ENCODE measurements at places on chromosomes 16 and 17.

DNA sequence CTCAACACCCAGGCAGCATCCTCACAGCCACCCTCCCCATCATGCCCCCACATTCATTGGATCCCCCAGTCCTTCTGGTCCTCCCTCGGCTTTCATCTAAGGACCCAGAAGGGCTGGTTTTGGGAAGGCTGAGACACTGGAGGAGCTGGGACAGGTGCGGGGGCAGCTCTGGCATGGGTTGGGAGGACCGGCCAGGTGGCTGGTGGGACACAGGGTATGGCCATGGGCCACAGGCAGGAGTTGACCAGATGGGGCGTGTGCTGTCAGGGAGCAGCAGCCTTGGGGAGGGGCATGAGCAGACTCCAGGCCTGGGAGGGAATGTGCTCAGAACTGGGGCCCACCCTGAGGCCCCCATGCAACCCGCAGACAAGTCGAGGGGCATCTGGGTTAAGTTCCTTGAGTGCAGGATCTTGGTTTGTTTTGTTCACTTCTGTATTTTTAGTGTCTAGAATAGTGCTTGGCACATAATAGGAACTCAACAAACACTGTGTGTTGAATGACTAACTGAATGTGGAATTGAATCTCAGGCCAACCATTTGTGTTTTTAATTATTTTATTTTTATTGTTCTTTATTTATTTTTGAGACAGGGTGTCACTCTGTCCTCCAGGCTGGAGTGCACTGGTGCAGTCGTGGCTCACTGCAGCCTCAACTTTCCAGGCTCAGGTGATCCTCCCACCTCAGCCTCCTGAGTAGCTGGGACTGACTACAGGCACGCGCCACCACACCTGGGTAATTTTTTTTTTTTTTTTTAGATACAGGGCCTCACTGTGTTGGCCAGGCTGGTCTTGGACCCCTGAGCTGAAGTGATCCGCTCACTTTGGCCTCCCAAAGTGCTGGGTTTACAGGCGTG, 5.6 kb downstream of the P2RX1 start:
- no peak for DNase-seq

GRCh38 chr17:75552425-75553294, 27.2 kb downstream of the LLGL2 start:
- no peak for DNase-seq

GRCh38 chr16:12899529-12900143, 1.8 kb upstream of the SHISA9 start:
- no peak for DNase-seq

GRCh38 chr16:75228143-75228976, 9.6 kb downstream of the CTRB1 start:
- DNase-seq = no peak

GRCh38 chr17:34306466-34306865, 12.8 kb upstream of the CCL8 start:
- DNase-seq = no peak

GRCh38 chr17:27756467-27757371, 43.6 kb downstream of the NOS2 start:
- peak; percentile 18 for DNase-seq

DNA sequence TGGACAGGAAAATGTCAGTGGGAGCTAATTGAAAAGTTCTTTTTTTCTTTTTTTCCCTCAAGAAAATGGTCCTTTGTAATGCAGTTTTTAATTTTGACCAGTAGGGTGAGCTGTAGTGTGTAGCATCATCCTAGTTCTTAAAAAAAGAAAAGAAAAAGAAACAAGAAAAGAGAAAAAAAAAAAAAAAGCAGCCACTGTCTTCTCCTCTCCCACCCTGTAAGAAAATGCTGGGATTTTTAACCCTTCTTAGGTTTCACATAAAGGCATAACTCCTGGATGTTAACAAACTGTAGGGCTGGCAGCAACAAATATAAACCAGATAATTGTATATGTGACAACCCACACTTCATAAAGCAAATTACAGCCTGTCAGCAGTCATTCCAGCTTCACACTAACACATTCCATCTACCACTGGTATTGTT, 78.1 kb downstream of the SKAP1 start:
- DNase-seq = no peak

DNA sequence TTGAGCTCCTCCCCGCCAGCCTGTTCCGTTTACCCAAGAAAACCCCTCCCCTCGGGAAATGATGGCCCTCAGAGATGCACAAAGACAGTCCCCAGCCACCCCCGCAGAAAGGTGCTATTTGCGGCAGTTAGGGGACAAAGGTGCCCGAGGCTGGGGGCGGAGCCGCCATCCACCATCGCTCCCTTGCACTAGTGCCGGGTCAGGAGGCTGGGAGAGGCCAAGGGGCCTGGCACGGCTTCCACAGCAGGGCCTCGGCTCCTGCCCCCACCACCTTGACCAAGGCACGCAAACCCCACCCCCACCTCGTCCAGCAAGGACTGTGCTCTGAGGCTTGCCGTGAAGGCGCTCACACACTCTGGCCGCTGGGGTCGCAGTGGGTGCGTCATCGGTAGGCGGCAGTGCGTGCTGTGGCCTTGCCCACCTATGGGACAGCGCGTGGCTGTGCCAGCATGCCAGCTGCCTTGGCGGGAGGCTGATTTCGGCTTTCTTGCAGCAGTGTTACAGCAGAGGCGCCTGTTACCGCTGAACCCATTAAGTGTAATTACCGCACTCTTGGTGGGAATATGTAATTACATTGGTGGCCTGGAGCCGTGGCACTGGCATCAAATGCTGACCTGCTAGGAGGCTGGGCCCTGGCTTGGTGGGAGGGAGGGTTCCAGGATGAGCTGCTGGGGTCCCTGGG, 31.8 kb downstream of the TPSG1 start:
- no peak for DNase-seq

DNA sequence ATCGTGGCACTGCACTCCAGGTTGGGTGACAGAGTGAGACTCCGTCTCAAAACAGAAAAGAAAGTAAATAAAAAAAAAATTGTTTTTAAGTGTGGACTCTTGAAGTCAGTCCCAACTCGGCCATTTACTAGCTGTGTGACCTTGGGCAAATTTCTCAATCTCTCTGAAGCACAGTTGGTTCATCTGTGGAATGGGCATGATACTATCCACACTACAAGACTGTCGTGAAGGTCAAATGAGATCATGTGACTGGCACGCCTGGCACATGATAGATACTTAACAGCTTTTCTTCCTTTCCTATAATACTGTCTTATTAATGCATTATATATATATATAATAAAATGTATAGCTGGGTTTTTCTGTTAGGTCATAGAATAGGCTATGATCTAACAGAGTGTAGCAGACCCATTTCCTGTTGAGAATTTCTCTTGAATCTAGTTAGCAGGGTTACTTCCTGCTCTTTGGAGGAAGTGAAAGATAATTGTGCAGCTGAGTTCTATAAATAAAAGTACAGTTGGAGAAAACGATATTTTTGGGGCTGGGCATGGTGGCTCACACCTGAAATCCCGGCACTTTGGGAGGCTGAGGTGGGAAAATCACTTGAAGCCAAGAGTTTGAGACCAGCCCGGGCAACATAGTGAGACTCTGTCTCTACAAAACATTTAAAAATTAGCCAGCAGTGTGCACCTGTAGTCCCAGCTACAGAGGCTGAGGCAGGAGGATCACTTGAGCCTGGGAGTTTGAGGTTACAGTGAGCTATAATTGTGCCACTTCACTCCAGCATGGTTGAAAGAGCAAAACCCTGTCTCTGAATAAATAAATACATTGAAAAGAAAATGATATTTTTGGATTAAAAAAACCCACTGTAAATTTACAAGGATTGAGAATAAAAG, 7.3 kb downstream of the MILR1 start:
- DNase-seq = no peak

DNA sequence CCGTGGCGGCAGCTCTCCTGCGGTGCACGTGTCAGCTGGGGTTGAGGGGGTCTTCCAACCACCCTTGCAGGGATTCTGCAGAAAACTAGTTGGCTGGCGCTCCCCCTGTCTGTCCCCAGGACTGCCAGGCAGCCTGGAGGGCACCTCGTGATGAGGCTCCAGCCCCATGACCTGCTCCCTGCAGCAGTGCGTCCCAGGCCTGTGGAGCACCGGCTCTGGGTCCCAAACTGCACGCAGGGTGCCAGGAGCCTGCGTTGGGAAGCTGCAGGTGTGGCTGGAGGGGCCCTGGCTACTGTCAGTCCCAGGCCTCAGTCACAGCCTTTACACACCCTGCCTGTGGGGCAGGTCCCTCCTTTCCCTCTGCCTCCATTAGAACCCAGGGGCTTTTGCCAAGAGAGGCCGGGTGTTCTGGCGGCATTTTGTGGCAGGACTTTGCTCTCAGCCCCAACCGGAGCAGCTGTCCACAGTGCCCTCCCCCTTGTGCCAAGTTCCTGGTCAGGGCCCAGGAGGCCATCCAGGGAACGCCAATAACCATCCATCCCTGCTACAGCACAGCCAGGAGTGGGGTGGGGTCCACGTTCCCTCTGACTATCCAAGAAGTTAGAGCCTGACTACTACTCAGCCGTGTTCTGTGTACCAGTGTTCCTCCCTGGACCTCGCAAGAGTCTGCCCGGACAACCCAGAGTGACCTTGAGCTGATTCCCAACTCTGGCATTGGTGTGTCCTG, 9.2 kb downstream of the CHMP6 start:
- DNase-seq = no peak

GRCh38 chr16:450785-451512, 25.5 kb downstream of the RAB11FIP3 start:
- no peak for DNase-seq

GRCh38 chr16:67397036-67397801, 3.9 kb upstream of the TPPP3 start:
- DNase-seq = no peak

DNA sequence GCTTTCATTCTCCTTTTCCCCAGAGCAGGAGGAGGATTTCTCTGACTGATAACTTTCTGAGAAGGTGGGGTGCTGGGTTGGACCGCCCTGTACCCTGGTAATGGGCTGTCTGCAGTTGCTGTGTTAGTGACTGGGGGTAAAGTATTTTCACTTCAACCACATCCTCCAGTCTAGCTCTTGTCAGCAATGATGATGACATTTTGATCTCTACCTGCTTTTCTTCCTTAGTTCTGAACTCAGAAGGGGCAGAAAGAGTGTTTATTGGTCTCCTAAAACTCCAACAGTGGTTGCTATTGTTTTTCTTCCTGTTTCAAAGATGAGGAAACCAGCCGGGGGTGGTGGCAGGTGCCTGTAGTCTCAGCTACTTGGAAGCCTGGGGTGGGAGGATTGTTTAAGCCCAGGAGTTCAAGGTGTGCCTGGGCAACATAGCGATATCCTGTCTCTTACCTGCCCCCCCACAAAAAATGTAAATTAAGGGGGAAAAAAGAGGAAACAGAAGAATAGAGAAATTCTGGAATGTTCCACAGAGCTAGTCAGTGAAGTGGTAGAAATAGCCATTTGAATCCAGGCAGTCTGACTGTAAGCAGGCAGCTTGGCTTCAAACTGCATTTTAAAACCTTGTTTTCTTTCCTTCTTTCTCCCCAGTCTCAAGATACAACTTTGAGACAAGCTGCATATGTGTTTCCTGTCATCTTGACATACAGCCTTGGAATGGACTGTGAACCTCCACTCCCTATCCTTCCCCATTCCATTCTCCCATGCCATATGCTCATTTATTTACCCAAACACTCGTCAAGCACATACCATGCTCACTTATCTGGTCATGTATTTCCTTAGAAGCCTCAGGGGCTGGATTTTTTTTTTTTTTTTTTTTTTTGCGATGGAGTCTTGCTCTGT, 3.3 kb upstream of the N4BP1 start:
- DNase-seq = no peak

GRCh38 chr17:13415871-13416416, 185.8 kb downstream of the HS3ST3A1 start:
- DNase-seq = no peak

DNA sequence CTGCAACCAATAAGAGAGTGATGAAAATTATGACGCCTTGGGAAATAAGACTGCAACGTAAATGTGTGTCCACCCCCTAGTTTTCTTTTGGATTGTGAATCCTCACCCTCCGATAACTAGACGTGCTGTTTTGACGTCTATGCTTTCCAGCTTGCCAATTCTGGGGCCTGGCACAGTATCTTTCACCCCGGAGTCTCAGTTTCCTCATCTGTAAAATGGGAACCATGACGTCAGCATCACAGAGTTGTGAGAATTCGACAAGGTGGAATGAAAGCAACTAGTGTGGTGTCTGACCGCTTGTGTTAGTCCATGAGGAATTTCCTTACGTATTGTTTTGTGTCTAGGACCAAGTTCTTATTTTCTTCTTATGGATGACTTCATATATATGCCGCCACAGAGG, 37.7 kb downstream of the WWOX start:
- no peak for DNase-seq

DNA sequence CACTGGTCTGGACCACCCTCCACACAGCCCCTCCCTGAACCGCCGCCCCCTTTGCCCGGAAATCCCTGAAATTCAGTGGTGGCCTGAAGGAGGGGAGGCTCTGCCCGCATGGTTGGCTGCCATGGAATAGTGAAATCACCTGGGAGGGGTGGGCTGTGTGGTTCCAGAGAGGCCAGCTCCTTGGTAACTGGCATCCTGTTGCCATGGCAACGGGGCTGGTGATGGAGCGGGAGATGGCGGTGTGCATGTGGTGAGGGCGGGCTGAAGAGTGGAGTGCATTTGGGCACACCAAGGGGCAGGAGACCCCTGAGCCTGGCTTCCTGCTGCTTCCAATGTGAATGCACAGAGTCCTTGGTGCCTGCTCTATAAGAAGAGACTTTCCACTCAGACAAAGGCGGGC, 2.4 kb downstream of the EFNB3 start:
- no peak for DNase-seq

Measured in activated CD8-positive, alpha-beta memory T cell treated with anti-CD3 and anti-CD28 coated beads for 4 hours (primary cell).